ENCODE measurements at places on chromosomes 7 and 10.
A peak's percentile ranks its signal among the peaks of the same experiment; 100 is the strongest.

GRCh38 chr7:138934367-138934766 is 46.8 kb downstream of the KIAA1549 start:
- DNase-seq: no peak

- DNase-seq: no peak
These were observed 68.6 kb downstream of the WDR37 start for GRCh38 chr10:1124796-1125195.

DNA sequence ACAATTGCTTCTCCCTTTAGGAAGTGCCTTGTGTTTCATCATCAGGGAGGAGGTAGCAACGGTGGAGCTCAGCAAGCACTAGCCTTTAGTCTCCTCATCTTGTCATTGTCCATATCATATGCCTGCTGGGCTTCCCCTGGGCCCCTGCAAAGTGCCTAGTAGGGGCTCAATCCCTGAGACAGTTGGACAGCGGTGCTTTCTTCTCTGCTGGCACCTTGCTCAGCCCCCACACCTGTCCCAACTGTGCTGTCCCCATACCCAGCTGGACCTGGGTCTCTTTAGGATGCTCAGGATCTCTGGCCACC is 5.5 kb downstream of the SMARCD3 start:
- DNase-seq: no peak

DNA sequence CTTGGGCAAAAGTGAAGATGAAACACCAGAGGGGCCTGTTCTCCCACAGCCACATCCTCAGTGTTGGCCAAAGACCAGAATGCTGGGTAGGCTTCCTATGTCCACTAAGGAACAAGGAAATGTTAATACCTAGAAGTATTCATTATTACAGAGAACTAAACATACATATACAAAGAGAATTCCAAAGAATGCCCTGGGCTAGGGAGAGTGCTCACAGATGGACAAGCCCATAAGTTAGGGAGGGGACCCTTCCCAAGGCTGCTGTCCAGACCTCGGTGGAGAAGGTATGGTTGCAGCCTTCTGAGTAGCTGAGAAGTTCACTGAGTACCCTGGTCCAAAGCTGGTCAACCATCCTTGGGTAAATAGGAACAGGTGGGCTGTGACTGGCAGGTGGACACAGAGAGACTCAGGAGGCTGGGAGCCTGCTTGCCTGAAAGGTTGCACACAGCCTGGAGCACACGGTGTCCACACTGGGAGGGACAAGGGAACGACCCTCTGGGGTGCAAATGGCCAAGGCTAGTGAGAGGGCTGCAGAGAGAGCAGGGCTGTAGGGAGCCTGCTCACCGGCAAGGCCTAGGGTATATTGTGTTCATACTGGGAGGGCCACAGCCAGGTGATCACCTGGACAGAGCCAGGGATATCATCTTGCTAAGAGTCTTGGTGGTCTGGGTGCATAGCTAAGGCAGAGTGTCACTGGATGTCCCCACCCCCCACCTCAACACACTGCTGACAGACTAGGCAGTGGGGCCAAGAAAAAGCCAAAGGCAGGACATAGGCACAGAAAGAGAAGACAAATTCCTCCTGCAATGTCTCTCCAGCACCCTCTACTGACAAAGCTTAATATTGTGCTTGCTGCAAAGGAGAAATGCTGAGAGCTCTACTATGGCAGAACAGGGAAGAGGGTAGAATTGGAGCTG is 40.3 kb downstream of the CPVL start:
- DNase-seq: peak; percentile 70

DNA sequence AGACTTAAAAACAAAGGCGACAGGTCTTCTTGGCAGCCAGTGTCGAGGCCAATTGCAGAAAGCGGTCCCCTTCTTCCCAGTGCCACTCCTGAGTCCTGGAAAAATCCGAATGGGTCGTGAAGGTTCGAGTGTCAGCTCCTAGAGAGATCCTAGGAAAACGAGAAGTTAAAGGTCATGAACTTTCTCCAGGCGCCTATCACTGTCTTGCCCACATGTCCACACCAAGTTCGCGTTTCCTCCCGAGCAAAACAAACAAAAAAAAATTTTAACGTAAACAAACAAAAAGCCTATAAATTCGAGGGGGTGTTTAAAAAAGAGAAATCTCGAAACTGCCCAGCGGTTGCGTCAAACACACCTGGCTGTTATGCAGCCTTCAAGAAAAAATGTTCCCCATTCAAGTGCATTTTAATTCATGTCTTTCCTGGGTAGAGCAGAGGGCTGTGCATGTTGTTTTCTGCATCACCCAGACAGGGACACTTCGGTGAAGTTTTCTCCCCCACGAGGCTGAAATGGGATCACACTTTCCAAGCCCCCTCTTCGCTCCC is 1.5 kb downstream of the ARHGAP21 start:
- DNase-seq: no peak

- DNase-seq: peak; percentile 80
These were observed 41.5 kb upstream of the NMT2 start for GRCh38 chr10:15209827-15210509.

- DNase-seq: no peak
These were observed 130.6 kb upstream of the NPVF start for GRCh38 chr7:25358926-25359325.

DNA sequence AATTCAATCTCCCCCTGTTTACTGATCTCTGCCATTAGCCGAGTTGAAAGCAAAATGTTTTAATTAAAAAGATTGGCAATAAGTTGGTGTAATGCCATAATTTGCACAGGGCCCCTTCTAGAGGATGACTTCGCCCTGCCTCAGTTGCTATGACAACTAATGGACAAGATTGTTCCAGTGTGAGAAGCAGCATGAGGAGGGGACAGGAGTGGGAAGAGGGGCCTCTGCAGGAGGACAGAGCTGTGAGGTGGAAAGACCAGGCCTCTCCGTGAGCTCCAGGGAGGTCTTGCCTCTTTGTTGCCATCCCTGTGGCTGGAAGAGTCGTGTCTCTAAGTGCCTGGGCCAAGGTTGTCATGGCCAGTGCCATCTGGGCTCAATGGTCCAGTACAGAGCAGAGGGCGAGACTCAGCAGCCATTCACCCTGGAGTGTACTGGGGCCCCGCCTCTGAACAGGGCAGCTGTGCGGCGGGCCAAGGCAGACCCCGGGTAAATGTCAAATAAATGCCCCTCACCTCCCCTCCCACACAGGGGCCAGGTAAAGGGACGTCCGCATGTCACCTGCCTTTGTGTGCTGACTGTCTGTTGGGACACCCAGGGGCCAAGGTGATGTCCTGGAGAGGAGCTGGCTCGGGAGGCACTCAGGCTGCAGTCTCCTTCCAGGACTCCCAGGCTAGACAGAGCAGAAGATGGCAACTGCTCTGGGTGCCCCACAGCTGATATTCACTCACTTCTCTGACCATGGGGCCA is 97.0 kb upstream of the RET start:
- no peak for DNase-seq

DNA sequence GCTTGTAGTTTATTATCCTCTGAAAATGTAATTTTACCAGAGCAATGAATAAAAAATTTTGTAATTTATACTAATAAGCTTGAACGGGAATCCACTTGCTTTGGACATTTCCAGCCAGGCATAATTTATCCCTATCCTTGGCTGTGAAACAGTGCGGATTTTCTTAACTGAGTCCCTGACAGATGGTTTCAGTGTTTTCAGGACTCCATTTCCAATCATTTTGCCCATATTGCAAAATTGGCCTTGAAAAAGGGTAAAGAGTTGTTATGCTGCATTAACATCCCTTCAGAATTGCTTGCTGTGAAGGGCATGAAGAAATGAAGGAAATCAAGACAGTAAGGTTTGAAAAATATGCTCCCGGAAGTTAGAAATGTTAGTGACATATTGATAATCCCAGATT is 57.7 kb downstream of the NXPH1 start:
- no peak for DNase-seq

- DNase-seq: peak; percentile 30
These were observed 947.7 kb upstream of the SORCS1 start for GRCh38 chr10:108112218-108112617.

DNA sequence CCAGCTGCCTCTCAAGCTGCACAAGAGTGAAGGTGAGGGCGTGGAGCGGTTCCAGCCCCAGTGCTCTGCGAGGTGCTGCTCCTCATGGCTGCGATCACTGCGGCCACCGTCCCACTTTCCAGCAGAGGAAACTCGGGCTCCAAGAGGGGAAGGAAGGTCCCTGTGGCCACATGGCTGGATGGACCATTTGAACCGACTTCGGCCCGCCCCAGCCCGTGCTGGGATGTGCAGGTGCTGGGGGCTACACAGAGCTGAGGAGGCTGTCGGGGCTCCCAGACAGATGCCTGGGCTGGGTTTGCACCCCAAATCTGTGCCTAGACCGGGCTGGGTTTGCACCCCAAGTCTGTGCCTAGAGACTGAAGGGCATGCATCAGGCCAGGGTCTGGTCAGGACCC is 186.6 kb downstream of the DNAJB6 start:
- no peak for DNase-seq

GRCh38 chr7:12683678-12684585 is 3.5 kb upstream of the ARL4A start:
- peak; percentile 35 for DNase-seq

DNA sequence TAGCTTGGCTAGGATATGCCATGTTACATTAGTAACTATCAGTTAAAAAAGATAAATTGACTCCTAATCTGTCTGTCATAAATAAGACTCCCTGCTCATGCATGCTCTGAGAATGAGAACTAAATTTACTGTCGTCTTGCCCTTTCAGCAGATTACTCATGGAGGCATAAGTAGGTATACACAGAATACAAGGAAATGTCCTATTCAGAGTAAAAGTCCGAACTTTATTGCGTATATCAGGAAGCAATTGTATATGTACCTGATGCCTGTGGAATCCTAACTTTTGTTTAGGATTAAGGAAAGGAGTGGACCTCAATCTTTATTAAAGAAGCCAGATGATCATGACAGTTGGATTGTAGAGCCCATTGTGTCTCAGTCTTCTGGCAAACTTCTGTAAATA is 118.6 kb downstream of the THSD7A start:
- DNase-seq: no peak

DNA sequence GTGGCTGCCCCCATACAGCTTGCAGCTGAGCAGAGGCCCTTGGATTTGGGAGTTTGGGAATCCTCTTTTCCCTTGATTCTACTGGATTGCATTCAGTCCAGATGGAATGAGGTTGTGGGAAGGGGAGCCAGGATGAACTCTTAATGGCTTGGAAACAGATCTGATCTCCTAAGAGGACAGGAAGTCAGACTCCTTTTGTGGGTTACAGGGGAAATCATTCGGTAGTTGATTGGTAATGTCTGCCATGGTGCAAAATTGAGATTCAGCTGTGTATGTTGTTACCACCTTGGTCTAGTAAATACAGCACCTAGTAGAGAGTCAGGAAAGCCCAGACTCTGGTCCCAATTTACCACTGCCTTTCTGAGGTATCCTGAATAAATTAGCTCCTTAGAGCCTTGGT is 144.2 kb upstream of the TNRC18 start:
- no peak for DNase-seq

DNA sequence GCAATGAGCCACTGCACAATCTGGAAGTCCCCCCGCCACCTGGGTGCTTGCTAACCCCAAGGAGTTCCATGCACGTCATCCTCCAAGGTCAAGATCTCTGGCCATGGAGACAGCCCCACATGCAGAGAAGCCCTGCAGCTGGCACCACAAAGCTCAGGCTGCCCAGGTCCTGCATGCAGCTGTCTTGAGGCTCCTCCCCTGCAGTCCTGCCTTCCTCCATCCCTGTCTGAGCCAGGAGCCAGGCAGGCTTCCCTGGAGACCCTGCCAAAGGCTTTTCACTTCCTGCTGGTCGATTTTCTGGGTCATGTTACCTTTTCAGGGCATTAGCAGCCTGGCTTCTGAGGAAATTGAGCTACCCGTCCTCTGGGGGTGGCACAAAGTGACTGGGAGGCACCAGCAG is 12.5 kb upstream of the TMEM72 start:
- DNase-seq: no peak

DNA sequence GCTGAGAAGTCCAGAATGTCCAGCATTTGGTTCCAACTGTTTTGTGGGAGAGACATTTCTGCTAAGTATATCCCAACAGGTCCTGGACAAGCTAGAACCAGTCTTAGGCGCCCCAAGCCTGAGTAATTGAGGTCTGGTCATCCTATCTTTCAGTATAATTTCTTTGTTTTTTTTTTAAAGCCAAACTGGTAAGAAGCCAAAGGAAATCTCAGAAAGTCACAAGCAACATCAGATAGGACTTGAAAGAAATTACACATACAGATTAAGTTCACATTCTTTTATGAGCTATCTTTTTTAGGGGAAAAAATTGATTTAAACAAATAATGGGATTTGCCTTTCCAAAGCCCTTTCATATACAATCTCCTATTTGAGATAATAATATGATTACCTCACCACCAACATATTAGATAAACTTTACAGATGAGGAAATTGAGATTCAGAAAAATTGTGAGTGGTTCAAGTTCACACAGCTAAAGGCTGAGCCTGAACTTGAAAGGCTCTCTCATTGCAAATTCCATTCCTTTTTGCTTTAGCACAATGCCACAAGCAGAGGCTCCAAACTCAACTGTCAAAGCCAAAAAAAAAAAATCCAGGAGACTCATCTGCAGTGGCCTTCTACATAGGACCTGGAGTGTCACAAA is 15.0 kb downstream of the PDLIM1 start:
- DNase-seq: no peak

GRCh38 chr10:3825862-3826351 is 40.9 kb upstream of the KLF6 start:
- DNase-seq: no peak

- DNase-seq: peak; percentile 4
These were observed 2.4 kb downstream of the CNTNAP2 start for GRCh38 chr7:146119002-146119401.

DNA sequence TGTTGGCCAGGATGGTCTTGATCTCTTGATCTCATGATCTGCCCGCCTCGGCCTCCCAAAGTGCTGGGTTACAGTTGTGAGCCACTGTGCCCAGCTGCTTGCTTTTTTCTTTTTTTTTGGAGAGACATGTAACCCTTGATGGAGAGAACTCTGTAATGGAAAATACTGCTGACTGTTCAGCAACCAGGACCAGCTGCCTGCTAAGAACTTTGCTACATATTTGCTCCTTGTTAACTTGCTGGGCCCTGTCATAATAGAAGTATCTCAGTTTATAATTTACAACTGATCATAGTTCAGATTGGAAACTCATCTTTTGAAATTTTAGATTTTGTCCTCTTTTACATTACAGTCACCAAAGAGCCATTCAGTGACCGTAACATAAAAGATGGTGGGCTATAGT is 34.9 kb downstream of the TASOR2 start:
- DNase-seq: no peak

GRCh38 chr7:141231018-141231792 is 157.3 kb downstream of the TMEM178B start:
- DNase-seq: peak; percentile 13

- DNase-seq: peak; percentile 66
These were observed 154.1 kb upstream of the AHR start for GRCh38 chr7:17144322-17144721.

- peak; percentile 16 for DNase-seq
These were observed at the start of gene ABCB4 for GRCh38 chr7:87475359-87476178. TSS of gene ABCB4 (minus strand) at chr7:87475680. CDS start at chr7:87475465, 215 bp downstream.

- DNase-seq: peak; percentile 57
These were observed 120.5 kb downstream of the GALNT11 start for GRCh38 chr7:152145853-152146466.
